IPS DF 6.9 (cell line): ENCODE measurements at places on chromosomes 16 and 17.

DNA sequence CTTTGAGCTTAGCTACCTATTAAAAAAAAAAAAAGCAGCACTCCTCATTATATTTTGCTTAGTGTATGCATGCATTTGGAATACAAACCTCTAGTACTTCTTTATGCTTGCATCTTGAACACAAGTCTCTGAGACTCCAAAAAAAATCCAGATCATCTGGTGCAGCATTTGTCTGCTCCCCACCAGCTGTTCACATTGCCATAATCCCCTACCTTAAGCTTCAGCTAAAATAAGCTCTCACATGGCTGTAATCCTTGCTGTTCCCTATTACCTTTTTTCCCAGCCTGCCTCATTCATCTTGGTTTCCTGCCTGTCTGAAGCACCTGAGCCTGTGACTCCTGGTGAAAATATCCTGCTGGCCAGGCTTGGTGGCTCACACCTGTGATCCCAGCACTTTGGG is 7.5 kb upstream of the NFATC2IP start:
- no peak for DNase-seq

DNA sequence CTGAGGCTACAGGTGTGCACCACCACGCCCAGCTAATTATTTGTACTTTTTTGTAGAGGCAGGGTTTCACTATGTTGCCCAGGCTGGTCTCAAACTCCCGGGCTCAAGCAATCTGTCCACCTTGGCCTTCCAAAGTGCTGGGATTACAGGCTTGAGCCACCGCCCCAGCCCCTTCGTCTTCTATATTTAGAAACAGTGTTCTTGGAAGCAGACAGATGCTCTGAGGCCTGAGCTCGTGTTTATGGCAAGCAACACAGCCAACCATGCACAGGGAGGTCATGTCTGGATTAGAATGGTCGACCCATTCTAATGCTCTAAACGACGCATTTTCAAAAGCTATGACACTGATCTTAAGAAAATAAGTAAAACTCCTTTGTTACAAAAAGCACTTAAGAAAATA is 16.6 kb downstream of the TMEM204 start:
- no peak for DNase-seq

DNA sequence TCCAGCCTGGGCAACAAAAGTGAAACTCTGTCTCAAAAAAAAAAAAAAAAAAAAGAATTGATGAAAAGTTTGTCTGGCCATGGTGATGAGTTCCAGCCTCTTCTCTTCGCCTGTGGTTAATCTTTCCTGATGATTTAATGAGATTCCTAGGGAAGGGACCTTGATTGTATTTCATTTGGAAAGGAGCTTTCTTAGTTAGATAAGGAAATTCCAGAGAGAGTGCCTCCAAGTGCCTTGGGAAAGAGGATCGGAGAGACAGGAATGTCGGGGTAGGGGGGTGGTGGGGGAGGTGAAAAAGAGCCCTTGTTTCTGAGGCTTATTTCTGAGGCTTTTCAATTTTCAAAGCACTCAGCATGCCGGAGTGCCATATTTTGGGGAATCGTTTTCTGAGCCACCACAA is 93.2 kb upstream of the SIAH1 start:
- no peak for DNase-seq

DNA sequence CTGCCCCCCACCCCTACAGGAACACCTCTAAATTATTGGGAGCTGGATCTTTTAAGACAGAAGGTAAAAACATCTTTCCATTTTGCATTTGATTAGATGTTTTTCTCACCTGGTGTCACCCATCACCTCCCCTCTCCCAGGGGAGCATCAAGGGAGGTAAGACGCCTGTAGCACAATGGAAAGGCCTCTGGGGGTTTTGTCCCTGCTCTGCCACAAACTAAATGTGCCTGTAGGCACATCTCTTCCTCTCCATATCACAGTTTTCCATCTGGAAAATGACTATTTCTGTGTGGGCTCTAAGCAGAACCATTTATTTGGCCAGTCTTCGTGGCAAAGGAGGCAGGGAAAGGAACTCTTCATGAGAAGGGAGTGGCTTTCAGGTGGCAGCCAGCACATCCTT is 76.6 kb downstream of the GNAO1 start:
- no peak for DNase-seq
